ENCODE measurements at places on chromosomes 2 and 18. TPM values are rescaled to one million over a fixed set of nuclear protein-coding genes. Genes with fewer than 3 reads are reported as not detected.

DNA sequence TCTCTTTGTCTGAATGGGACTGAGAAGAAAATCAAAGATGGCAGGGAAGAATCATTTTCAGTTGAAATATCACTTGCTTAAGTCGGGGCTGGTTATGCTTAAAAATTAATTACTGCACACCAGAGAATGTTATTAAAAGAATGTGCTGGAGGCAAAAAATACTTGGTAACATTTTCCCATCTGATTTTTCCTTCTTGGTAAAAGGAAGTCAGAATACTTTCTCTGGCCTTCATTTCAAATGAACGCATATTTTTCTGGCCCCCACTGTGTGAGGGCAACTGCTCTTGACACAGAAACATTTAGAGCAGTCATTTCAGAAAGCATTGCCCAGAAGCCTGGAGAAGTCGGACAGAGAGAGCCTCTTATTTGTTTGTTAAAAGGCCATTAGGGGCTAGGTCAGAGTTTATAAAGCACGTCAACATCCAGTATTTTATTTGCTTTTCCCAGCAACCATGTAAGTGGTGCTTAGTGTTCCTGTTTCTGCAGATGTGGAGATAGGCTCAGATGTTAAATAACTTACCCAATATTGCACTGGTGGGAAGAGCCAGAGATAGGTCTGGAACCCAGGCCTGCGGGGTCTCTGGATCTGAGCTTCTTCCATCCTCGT is 32.9 kb upstream of the LYPD6B start:
- no peaks in the 10 kb centered on the region for H3K36me3 ChIP-seq
- no peak overlapping the region for H3K27ac ChIP-seq
- H3K4me1 ChIP-seq, result no peaks in the 10 kb centered on the region
- no peak for DNase-seq
- H3K4me3 ChIP-seq, result no peak overlapping the region

DNA sequence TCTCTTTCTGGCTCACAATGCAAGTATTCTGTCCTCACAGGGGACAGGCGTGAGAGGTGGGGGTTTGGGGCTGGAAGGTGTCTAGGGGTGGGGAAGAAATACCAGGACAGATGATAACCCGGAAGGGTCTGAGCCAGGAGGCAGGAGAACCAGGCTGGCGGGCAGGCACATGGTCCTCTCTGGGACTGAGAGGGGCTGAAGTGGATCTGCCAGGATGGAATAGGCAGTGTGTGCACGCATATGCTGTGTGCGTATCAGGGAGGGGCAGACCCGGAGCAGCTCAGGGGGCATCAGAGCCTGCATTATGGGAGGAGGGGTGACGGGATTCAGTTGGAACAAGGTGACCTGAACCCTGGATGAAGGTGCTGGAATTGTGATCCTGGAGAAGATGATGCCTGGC is 157.3 kb downstream of the DYSF start:
- H3K27me3 ChIP-seq, result peaks cover 41% of the 10 kb centered on the region
- no peak overlapping the region for H3K27ac ChIP-seq
- H3K4me1 ChIP-seq, result peaks cover 5% of the 10 kb centered on the region
- DNase-seq, result no peak

DNA sequence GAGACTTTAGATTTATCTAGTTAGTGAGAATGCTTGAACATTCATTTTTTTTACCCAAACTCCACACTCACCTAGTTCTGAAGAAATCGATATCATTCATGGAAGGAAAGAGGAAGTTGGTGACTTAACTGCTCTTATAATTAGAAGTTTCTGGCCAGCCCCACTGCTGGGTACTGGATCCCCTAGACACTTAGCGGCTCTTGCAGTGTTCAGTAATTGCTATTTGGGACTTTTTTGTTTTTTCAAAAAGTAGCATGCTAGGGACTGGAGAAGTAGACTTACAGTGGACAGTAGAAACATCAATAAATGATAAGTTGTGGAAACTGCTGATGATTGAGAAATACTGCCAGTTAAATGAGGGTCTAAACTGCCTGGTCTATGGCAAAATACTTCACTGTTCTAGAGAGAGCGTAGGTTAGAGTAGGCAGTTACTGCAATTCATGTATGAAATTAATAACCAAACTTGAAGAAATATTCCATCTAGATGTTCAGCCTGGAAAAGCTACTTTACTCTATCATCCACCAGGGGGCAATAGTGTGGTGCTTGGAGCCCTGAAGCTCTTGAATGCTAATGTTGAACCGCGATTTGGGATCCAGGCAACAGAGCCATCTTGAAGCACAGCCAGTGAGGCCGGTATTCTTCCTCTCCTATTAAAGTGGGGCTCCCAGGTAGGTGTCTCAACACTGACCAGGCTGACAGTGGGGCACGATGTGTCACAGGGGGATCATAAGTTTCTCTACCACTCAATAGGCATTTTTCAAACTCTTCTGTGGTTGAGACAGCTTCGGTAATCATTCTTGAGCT is 146.1 kb upstream of the SESTD1 start:
- DNase-seq, result peak; percentile 79
- no peak overlapping the region for H3K4me3 ChIP-seq
- H3K27ac ChIP-seq, result no peak overlapping the region
- no peaks in the 10 kb centered on the region for H3K27me3 ChIP-seq
- H3K36me3 ChIP-seq, result no peaks in the 10 kb centered on the region

The MTX2 gene
- 40.9 TPM for total RNA-seq

The SLC30A3 gene
- total RNA-seq, result not detected

DNA sequence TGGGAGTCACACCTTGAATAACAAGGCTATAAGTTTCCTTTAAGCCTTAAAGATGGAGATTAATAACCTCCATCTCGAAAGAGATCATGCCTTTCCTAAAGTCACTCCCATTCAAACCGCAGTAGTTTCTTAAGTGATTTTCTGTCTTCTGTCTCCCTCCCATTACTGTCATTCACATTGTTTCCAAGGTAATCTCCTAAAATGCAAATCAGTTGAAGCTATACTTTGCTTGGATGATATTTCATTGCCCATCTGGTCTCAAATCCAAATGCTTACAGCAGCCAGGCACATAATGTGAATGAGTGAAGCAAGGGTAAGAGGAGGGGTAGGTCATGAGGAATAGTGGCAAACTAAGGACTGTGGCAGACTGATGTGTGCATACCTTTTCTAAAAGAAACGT is 116.4 kb downstream of the CCDC141 start:
- no peaks in the 10 kb centered on the region for H3K4me1 ChIP-seq
- H3K27ac ChIP-seq, result no peak overlapping the region
- H3K36me3 ChIP-seq, result no peaks in the 10 kb centered on the region
- H3K4me3 ChIP-seq, result no peak overlapping the region
- DNase-seq, result no peak

DNA sequence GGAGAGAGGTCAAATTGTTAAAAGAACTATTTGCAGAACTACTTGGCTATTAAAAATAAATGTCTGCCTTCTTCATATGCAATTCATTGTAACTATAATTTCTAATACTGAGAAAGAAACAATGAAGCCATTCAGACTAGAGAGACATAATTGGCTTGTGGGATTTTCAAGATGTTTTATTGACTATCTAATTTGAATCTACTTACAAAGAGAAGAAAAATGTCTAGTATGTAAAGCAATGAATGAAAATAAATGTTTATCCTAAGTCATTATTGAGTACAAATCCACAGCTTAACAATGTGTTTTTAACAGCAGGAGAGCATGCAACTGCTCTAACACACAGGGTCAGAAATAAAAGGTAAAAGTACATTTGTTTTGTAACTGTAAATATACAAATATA is 19.2 kb downstream of the RMP24 start:
- no peak overlapping the region for H3K4me3 ChIP-seq
- peaks cover 31% of the 10 kb centered on the region for H3K36me3 ChIP-seq
- no peaks in the 10 kb centered on the region for H3K4me1 ChIP-seq
- DNase-seq, result no peak

- H3K27me3 ChIP-seq, result no peaks in the 10 kb centered on the region
- H3K27ac ChIP-seq, result no peak overlapping the region
- no peaks in the 10 kb centered on the region for H3K36me3 ChIP-seq
Observed at GRCh38 chr2:39511219-39511604, 74.1 kb upstream of the MAP4K3 start.

The FMNL2 gene
- total RNA-seq, result 72.9 TPM

- no peaks in the 10 kb centered on the region for H3K4me1 ChIP-seq
- H3K36me3 ChIP-seq, result no peaks in the 10 kb centered on the region
- no peaks in the 10 kb centered on the region for H3K27me3 ChIP-seq
Observed at GRCh38 chr2:148495586-148495985, 149.0 kb upstream of the EPC2 start.

DNA sequence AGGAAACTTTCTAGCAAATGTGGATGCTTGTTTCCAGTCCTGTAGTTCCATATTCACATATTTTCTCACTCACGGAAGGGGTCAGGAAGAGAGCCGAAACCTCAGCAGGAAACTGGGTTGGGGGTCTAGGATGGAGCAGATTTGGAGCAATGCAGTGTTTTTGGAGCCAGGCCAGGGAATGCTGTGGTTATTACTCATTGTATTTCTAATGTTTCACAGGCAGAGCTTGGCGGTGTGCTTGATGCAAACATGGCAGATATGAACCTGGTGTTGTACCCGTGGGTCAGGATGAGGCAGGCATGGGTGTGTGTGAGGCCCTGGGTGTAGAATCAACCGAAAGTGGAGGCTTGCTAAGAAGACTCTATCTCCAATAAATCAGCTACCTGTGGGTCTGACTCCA is 34.6 kb upstream of the ACKR3 start:
- H3K36me3 ChIP-seq, result no peaks in the 10 kb centered on the region
- H3K4me3 ChIP-seq, result no peak overlapping the region
- no peaks in the 10 kb centered on the region for H3K27me3 ChIP-seq
- H3K4me1 ChIP-seq, result peaks cover 9% of the 10 kb centered on the region
- peak; percentile 54 for DNase-seq
- no peak overlapping the region for H3K27ac ChIP-seq

The TMEM247 gene
- not detected for total RNA-seq

GRCh38 chr2:54553775-54554174 is 97.6 kb downstream of the SPTBN1 start:
- no peaks in the 10 kb centered on the region for H3K36me3 ChIP-seq
- no peak overlapping the region for H3K4me3 ChIP-seq
- DNase-seq, result no peak
- peaks cover 43% of the 10 kb centered on the region for H3K4me1 ChIP-seq
- no peak overlapping the region for H3K27ac ChIP-seq

The GDF7 gene
- total RNA-seq, result not detected

DNA sequence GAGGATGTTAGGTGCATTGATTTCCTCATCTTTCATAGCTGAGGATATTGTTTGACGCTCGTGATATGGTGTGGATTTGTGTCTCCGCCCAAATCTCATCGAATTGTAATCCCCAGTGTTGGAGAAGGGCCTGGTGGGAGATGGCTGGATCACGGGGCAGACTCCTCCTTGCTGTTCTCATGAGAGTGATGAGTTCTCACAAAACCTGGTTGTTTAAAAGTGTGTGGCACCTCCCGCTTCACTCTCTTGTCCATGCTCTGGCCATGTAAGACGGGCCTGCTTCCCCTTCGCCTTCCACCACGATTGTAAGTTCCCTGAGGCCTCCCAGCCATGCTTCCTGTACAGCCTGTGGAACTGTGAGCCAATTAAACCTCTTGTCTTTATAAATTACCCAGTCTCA is 28.4 kb upstream of the GPC1 start:
- no peak overlapping the region for H3K4me3 ChIP-seq
- H3K36me3 ChIP-seq, result no peaks in the 10 kb centered on the region
- H3K27ac ChIP-seq, result no peak overlapping the region
- peaks cover 20% of the 10 kb centered on the region for H3K27me3 ChIP-seq
- DNase-seq, result no peak

- no peak for DNase-seq
- H3K36me3 ChIP-seq, result no peaks in the 10 kb centered on the region
- no peak overlapping the region for H3K4me3 ChIP-seq
- no peak overlapping the region for H3K27ac ChIP-seq
- no peaks in the 10 kb centered on the region for H3K4me1 ChIP-seq
Observed at GRCh38 chr18:13390196-13390595, 171.6 kb downstream of the LDLRAD4 start.

GRCh38 chr2:121489284-121489683 is 41.4 kb upstream of the RNU4ATAC start:
- H3K4me1 ChIP-seq, result peaks cover 27% of the 10 kb centered on the region
- peak; percentile 92 for DNase-seq
- no peak overlapping the region for H3K27ac ChIP-seq
- H3K36me3 ChIP-seq, result peaks cover 18% of the 10 kb centered on the region
- H3K27me3 ChIP-seq, result no peaks in the 10 kb centered on the region

GRCh38 chr2:54416166-54416813 is 39.8 kb upstream of the SPTBN1 start:
- H3K27ac ChIP-seq, result peak overlapping the region; percentile 46
- H3K4me1 ChIP-seq, result peaks cover 14% of the 10 kb centered on the region
- peaks cover 4% of the 10 kb centered on the region for H3K36me3 ChIP-seq
- no peaks in the 10 kb centered on the region for H3K27me3 ChIP-seq
- H3K4me3 ChIP-seq, result no peak overlapping the region

The NDUFS1 gene
- 91.9 TPM for total RNA-seq

DNA sequence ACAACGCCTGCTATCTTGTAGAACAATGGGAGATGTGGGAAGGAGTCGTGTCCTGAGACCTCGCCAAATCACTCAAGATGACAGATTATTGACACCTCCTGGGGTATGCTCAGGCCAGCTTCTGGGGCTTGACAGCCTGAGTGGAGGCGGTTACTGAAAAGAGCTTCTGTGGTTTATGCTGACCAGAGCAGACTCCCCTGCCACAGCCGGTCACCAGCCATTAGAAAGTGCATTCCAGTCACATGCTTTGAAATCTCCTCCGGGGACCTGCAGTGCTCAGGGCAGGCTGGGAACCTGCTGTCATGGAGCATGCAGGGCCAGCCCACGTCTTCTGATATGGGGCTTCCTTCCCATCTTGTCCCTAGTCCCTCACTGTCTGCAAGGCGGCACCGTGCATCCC is 215.9 kb downstream of the SEPTIN10 start:
- peaks cover 8% of the 10 kb centered on the region for H3K4me1 ChIP-seq
- H3K27me3 ChIP-seq, result no peaks in the 10 kb centered on the region
- no peak overlapping the region for H3K4me3 ChIP-seq
- H3K36me3 ChIP-seq, result peaks cover 40% of the 10 kb centered on the region
- H3K27ac ChIP-seq, result no peak overlapping the region
- DNase-seq, result no peak

The GNLY gene
- total RNA-seq, result not detected

- peak overlapping the region; percentile 98 for H3K27ac ChIP-seq
- H3K4me3 ChIP-seq, result peak overlapping the region; percentile 98
- peaks cover 19% of the 10 kb centered on the region for H3K36me3 ChIP-seq
- no peaks in the 10 kb centered on the region for H3K27me3 ChIP-seq
- H3K4me1 ChIP-seq, result peaks cover 19% of the 10 kb centered on the region
- no peak for DNase-seq
Observed at GRCh38 chr2:85596026-85596333, 435 bp downstream of the RNF181 start.

The MC2R gene
- total RNA-seq, result not detected

The CAPN14 gene
- not detected for total RNA-seq

- H3K27ac ChIP-seq, result no peak overlapping the region
- H3K36me3 ChIP-seq, result no peaks in the 10 kb centered on the region
- H3K27me3 ChIP-seq, result no peaks in the 10 kb centered on the region
- peaks cover 28% of the 10 kb centered on the region for H3K4me1 ChIP-seq
- H3K4me3 ChIP-seq, result no peak overlapping the region
Observed at GRCh38 chr2:168469281-168469988, 13.4 kb downstream of the CERS6 start.

DNA sequence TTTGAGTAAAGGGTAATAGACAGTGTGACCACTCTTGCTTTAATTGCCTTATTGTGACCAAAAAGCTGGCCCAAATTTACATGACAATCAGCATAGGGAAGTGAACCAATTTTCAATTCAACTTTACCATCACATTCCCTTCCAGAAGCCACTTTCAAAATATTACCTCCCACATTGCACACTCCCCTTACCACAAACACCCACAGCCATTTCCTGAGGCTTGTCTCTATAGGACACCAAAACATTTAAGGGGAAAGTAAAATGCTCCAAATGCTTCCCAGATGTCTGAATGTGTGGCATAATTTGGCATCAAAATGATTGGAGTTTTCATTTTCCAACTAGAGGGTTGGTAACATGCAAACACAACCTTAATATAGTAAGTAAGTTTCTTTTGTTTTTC is 616.1 kb downstream of the SLC4A3 start:
- no peak for DNase-seq
- no peak overlapping the region for H3K27ac ChIP-seq
- no peaks in the 10 kb centered on the region for H3K27me3 ChIP-seq
- no peak overlapping the region for H3K4me3 ChIP-seq
- H3K4me1 ChIP-seq, result no peaks in the 10 kb centered on the region

All from MCF 10A (cell line).